Stimulated activated CD4-positive, alpha-beta T cell treated with anti-CD3 and anti-CD28 coated beads, Interleukin-15, amount 100 ng/mL, for 1 hour (primary cell): ENCODE measurements at places on chromosomes 11 and 22.

GRCh38 chr11:68682531-68682961, 1.8 kb upstream of the GAL start:
- no peak for DNase-seq

DNA sequence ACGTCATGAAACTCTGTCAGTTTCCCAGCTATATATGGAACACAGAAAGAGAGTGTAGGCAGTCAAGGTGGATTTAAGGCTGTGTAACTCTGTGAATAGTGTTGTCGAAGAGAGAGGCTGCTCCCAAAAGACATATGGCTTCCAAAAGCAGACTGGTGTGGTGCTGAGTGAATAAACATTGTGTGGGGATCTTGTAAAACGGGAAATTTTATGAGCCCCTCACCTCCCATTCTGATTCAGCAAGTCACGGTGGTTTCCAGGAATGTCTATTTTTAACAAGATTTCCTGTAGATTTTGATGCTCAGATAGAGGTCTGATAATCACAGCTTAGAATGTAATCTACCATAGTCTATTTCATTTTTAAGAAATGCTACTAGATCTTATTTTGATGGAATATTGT, 67.9 kb downstream of the SESN3 start:
- DNase-seq = no peak

DNA sequence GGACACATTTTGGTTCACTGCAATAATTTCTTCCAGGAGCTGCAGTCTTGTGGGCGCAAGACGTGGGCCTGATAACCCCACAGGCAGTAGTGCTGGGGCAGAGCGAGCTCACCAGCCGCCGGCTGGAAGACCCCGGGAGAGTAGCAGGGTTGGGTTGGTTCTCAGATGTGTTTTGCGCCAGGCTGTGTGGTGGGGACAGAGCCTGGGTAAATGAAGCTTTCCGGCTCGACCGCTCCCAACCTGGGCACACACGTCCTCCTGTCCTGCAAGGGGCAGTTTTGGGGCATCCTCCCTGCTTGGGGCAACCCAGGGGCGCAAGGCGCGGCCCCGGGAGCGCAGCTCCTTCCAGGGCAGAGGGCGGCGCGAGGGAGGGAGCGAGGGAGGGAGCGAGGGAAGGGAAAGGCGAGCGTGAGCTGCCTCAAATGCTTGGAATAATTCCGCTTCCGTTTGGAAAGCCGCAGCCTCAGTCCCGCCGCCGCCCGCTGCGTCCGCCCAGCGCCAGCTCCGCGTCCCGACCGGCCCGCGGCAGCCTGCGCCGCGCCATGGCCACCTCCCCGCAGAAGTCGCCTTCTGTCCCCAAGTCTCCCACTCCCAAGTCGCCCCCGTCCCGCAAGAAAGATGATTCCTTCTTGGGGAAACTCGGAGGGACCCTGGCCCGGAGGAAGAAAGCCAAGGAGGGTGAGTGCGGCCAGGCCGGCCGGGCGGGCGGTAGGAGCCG, at the start of gene PARVA:
Gene PARVA (plus strand): TSS at position 466 of the 718 bp plus-strand sequence. CDS start 77 bp downstream, at position 543.
- no peak for DNase-seq

GRCh38 chr11:9861860-9862725, 198.2 kb downstream of the SWAP70 start:
- DNase-seq = no peak

GRCh38 chr11:130675917-130676316, 227.5 kb downstream of the ADAMTS15 start:
- DNase-seq = no peak

- DNase-seq = no peak
These were observed 117.3 kb upstream of the CTSC start for GRCh38 chr11:88454881-88455280.

- no peak for DNase-seq
These were observed 93.2 kb upstream of the PRR5 start for GRCh38 chr22:44608597-44609399.

DNA sequence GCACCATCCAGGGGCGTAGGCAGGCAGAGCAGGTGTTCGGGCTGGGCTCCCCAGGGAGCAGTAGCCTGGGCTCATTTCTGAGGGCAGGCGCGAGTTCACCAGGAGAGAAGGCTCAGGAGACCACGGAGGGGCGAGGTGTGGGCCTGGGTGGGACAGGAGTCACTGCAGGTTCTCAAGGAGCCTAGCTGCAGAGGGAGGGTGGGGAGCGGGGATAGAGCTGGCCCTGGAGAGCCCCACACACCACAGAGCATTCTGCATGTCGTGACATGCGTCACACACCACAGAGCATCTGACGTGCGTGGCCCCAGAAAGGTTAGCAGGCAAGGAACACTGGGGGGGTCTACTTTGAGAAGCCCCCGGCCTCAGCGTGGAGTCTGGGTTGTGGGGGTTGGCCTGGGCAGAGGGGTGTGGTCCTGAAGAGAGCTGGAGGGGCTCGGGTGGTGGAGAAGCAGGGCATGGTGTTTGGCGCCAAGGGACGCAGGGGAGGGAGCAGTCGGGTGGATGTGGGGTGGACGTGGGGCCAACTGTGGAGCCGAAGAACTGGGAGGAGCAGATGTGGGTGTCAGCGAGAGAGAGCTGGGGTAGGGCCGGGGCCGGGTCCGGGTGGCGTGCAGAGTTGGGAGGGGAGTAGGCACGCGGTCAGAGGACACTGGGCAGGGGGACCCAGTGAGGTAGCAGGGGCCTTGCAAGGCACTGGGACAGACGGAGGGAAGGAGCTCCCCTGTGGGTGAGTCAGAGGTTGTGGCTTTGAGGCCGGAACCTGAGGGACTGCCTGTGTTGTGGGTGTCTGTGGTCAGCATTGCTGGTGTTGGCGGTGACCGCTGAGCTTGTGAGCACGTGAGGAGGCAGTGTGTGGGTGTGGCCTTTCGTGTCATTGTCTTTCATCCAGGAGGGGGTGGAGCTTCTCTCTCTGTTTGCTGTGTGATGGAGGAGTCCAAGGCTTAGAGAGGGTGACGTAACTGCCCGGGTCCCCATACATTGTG, 25.5 kb downstream of the CTTN start:
- DNase-seq = no peak

DNA sequence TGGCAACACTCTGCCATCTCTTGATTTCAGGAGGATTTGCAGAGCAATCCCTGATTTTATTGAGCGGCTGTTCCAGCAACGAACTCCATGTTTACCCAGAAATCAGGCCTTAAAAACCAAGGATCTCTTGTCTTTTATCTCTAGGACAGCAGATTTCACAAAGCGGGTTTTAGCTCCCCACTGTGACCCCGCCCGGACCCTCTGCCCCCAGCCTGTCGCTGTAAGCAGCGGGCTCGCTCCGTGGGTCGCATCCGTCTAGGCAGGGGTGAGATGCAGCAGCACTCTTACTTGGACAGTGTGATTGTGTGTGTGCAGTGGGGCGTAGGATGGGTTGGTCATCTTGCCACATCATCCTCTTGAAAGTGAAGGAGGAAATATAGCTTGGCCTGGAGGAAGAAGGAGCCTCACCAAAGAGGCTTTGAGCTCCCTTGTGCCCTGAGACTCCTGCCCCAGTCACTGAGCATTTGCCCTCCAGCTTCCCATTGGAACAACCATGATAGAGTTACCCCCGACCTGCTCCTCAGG, 189.2 kb upstream of the TBCEL start:
- no peak for DNase-seq

DNA sequence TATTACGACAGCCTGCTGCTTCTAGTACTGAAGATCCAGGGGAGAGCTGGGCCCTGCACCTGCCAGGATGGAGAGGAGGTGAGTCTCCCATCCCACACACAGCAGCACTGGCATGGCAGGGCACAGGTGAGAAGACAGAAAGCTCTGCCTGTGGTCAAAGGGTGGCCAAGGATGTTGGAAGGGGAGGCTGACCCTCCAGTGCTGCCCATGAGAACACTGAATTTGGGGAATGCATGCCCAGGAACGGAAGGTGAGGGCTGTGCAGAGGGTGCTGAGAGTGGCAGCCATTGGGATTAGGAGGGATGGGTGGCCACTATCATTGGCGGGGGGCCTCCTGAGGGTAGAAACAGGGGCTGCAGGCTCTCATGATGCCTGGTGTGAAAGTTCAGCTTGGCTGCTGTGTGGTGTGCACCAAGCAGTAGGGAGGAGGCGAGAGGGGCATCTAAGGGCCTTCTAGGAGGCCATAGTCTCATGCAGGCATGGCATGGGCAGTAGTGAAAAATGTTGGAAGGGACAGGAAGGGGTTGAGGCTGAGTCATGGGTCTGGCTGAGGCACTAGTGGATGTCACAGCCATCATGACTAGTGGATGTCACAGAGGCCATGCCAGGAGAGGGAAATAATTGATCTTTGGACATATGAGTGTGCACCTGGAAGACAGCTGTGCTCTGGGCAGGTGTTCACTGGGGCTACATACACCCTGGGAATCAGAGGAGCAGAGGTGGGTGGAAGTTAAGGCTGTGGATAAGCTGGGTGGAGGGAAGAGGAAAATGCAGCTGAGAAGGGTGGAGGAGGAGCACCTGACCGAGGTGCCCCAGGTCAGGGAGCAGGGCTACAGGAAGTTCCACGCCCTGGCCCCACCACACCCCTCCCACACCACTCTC, 2.5 kb upstream of the LRRC74B start:
- DNase-seq = no peak

GRCh38 chr22:35367331-35367886, 13.5 kb upstream of the HMOX1 start:
- DNase-seq = no peak

DNA sequence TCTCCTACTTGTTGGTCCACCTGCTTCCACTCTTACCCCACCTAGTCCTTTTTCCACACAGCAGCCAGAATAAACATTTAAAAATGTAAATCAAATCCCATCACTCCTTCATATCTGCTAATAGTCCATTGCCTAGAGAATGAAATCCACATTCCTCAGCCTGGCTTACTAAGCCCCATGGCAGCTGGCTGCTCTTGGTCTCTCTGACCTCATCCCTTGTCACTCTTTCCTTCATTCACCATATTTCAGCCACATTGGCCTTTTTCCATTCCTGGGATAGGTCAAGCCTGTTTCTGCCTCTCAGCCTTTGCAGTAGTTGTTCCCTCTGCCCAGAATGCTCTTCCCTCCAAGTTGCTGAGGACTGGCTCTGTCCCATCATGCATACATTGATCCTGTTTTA, 512.8 kb downstream of the INSC start:
- no peak for DNase-seq

DNA sequence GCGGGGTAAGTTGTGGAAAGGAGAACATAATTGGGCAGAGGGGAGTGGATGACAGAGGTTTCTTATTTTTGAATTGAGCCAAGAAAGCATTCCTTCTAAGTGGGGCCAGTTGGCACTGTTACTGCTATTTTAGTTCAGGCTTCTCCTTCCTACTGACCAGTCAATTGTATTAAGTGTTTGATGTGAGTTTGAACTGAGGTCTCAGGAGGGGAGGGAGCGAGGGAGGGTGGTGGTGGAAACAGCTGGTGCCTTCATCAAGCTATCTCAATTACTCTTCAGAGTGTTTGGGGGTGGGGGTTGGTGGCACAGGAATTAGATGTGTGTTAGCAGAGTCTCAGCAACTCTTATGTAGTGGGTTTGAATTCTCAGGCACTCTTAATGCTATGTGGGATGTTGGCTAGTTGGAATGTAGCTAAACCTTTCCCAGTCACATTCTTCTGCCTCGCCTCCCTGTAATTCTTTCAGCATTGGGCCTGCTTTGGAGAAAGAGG, 14.5 kb downstream of the CTNND1 start:
- DNase-seq = no peak

- DNase-seq = no peak
These were observed 4.4 kb downstream of the SLC2A11 start for GRCh38 chr22:23862103-23862502.

DNA sequence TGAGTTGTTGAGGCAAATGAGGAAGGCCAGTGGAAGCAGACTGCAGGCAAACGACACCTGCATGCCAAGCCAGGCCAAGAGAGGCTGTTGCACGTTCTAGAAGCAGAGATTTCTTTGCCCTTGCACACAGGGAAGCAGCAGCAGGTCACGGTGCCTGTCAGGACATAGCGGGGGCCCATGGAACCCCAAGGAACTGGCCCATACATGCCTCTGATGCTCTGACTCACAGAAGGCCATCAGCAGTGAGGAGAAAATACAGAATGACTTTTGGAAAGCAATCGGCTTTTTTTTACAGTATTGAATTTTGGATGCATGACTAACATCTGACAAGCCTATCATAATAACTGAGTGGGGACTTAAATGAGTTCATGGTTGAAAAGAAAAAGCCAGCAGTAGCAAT, 123.9 kb downstream of the MPPED1 start:
- no peak for DNase-seq

GRCh38 chr22:37343863-37344734, 61.8 kb downstream of the CYTH4 start:
- no peak for DNase-seq

- no peak for DNase-seq
These were observed 125.8 kb downstream of the LDLRAD3 start for GRCh38 chr11:36069576-36070212.

DNA sequence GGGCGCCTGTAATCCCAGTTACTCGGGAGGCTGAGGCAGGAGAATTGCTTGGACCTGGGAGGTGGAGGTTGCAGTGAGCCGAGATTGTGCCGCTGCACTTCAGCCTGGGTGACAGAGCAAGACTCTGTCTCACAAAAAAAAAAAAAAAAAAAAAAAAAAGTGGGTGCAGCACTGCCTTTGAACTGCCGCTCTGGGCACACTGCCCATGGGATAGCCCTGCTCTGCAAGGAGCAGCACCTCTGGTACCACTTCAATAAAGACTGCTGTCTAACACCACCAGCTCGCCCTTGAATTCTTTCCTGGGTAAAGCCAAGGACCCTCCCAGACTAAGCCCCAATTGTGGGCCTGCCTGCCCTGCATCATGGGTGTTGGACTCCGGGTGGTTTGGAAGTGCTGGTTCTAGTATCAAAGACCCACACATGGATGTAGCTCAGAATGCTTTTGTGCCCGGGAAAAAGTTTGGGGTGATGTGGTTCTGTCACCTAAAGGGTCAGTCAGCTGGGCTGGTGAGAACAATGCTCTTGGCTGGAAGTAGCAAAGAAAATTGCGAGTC, 444.3 kb downstream of the TBC1D22A start:
- DNase-seq = no peak
